ENCODE measurements at places on chromosomes 7 and 10. TPM values are rescaled to one million over a fixed set of nuclear protein-coding genes. Genes with fewer than 3 reads are reported as not detected.

- DNase-seq: no peak
Measured at GRCh38 chr7:80473751-80474150, 38.1 kb downstream of the GNAT3 start.

DNA sequence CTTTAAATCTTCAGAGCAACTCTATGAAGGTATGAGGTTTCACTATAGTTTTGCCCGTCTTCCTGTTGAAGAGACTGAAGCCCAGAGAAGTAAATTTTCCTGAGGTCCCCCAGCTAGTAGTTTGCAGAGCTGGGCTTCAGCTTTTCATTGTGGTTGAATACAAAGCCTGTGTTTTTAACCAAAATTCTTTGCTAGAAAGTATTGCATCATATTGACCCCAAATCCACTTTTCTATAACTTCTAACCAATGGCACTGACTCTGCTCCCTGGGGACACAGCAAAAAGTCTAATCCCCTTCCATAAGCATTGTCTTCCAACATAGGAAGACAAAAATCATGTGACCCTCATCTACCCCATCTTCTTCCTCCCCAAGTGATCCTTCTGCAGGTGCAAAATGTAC is 93.0 kb downstream of the KCNMA1 start:
- DNase-seq: no peak

DNA sequence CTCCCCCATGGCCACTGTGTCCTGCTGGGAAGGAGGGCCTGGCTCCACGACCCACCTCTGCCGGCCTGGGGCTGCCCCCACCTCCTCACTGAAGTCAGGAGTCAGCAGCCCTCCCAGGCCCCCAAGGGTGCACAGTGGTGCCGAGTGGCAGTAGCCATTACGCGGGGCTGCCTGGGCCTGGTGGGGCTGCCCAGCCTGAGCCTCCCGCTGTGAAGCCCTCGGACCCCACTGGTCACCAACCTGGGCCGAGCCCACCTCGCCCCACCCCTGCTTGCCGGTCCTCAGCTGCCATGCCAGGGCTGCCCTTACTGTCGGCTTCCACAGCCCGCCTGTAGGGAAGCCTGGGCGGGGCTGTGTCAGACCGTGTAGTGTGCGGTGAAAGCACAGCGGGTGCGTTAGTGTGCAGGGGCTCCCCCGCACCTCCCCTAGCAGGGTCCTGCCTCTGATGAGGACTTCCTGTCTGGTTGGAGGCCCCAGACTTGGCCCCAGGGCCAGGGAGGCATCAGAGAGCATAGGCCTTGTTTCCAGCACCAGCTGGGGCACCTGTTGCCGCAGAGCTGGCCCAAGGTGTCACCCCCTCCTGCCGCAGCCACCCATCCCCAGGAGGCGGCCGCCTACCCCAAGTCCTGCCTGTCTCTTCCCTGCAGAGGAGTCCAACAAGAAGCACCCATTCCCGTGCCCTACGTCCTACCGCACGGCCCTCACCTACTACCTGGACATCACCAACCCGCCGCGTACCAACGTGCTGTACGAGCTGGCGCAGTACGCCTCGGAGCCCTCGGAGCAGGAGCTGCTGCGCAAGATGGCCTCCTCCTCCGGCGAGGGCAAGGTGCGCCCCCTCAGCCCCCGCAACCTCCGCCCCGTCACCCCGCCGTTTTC is 10.0 kb downstream of the TMEM120A start:
- no peak for DNase-seq

DNA sequence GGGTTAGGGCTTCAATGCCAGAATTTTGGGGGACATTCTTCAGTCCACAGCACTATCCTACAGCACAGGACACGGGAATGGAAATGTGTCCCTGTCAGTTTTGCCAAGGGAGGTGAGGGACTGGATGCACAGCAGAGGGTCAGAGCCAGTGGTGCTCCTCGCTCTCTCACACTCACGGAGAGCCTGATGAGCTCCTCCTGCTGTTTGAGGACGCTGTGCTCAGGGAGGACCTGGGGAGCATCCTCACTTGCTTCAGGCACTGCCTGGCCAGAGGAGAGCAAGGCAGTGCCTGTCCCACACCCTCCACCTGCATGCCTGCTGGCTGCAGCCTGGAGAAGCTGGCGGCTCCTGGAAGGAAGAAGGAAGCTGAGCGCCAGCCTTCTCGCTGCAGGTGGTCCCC is 58.6 kb downstream of the RAMP3 start:
- no peak for DNase-seq

DNA sequence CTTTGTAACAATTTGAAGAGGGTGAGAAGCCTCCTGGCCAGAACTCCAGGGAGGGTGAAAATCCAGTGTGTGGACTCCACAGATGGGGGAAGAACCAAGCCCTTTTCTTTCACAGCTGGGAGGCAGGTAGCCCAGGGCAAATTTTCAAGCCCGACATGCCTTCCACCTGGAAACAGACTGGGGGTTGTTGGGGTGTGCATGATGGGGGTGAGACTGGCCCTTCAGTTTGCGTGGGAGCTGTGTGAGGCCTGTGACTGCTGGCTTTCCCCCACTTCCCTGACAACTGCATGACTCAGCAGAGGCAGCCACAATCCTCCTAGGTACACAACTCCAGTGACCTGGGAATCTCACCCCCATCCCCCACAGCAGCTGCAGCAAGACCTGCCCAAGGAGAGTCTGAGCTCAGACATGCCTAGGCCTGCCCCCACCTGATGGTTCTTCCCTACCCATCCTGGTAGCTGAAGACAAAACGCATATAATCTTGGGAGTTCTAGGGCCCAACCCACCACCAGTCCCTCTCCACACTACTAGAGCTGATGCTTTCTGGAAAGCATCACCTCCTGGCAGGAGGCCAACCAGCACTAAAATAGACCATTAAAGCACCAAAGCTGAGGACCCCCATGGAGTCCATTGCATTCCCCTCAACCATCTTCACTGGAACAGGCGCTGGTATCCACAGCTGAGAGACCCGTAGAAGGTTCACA is 445.4 kb downstream of the TFEC start:
- no peak for DNase-seq

DNA sequence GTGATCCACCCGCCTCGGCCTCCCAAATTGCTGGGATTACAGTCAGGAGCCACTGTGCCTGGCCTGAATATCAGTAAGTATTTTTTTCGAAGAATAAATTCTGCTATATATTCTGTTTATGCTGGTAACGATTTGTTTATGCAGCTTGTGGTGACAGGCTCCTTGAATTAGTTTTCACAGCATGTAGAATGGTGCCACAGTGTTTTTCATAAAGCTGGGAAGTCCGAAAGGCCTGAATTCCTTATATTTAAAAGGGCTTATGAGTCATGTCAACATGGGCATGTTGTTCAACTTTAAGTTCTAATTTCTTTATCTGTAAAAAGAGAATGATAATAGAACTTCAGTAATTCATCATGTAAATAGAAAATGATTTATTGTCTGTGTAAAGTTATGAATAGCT is 42.2 kb upstream of the WASL start:
- DNase-seq: no peak

DNA sequence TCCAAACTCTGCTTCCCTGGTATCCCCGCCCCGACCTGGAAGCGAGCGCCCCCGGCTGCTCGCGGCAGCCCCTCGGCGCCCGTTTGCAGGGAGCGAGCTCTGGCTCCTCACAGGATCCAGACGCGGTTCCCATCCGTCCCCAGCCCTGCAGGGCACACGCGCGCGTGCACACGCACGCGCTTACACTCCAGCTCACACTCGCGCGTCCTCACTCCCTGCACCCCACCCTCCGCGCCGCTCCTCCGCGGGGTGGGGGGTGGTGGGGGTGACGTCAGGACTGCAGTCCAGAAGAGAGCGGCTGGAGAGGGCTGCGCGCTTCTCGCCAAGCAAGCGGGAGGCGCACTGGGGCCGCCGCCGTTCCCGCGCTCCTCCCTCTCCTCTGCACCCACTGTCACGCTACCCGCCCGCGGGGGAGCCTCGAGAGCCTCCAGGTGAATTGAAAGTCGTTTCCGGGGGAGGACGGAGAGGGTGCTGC is 255.6 kb downstream of the OTUD1 start:
- no peak for DNase-seq

- DNase-seq: no peak
Measured at GRCh38 chr7:156733638-156734037, 93.1 kb downstream of the RNF32 start.

DNA sequence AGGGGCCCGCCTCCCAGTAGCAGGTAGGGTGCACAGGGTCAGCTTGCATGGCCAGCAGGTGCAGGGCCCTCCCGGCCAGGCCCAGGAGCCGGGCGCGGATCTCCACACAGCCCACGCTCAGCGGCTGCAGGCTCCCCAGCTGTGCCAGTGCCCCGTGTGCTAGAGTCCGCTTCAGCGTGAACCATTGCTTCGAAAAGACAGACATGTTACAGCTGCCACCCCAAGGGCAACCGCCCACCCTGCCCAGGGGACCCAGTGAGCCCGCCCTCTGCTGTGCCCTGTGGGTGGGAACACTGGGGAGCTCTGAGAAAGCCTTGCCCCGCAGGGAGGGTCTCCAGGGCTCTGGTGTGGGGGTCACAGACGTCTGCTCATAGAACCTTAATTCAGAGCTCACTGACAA is 64.3 kb upstream of the NKX6-2 start:
- no peak for DNase-seq

- DNase-seq: no peak
Measured at GRCh38 chr10:60235001-60235400, 154.7 kb downstream of the ANK3 start.

DNA sequence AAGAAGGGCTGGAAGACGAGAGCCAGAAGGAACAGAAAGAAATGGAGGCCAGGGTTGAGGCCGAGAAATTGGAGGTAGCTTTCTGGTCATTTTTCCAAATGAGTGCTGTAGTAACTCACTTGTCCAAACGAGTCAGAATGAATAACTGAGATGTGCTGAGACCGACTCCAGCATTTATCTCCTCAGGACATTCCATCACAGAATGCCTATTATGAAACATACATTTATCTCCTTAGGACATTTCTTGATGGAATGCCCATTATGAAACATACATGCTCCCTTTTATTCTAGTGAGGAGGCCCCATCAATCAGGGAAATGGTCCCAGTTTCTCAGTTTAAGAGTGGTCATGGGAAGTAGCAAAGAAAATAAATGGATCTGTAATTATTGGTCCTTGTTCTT is 16.5 kb downstream of the AVL9 start:
- DNase-seq: no peak

DNA sequence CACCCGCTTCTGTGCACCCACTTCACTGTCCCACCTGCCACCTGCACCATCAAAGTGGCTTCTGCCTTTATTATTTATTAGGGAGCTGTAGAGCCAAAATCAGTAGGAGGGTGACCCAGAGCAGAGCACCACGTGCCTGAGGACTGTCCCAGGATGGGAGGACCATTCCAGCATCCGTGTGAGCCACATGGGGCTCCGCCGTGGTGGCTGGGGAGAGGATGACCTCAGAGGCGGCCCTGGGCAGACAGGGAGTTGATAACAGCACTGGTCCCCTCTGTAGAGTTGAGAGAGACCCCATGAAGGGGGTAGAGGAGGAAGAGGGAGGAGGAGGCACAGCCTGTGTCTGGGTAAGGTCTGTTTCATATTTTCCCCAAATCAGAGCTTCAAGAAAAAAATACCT is 8.7 kb upstream of the DPYSL4 start:
- no peak for DNase-seq

GRCh38 chr10:93096901-93097300 is 23.2 kb downstream of the CYP26A1 start:
- DNase-seq: no peak

DNA sequence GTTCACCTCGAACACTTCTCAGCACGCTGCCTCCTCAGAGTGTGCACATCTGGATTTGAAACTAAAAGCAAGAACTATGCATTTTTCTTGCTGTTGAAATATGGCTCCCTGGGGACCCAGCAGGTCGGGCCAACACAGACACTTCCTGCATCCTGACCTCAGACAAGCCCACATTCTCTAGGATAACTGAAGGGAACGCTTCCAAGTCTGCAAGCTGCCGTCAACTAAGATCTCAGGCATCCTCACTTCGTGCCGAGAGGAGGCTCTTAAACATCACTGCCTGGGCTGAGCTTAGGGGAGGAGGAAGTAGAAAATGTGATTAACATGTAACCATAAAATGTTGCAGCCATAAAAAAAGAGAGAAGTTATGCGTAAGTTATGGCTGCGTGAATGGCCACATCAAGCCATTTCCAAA is 65.5 kb downstream of the PYROXD2 start:
- peak; percentile 48 for DNase-seq

DNA sequence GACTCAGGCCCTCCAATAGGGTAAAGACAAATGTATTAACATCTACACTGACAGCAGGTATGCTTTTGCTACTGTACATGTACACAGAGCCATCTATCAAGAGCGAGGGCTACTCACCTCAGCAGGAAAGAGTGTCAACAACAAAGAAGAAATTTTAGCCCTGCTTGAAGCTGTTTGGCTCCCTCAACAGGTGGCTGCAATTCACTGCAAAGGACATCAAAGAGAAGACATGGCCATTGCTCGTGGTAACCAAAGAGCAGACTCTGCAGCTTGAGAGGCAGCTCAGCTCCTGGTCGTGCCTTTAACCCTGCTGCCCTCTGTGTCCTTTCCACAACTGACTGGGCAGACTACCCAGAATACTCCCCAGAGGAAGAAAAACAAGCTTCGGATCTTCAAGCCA is 5.1 kb downstream of the AKR1B15 start:
- no peak for DNase-seq

GRCh38 chr10:5776881-5777197 is 36.4 kb downstream of the GDI2 start:
- no peak for DNase-seq

GRCh38 chr7:137951700-137952425 is 50.0 kb downstream of the CREB3L2 start:
- no peak for DNase-seq

- no peak for DNase-seq
Measured at GRCh38 chr7:1695800-1696454, 25.9 kb downstream of the ELFN1 start.

- no peak for DNase-seq
Measured at GRCh38 chr7:124773339-124773738, 7.7 kb upstream of the GPR37 start.

DNA sequence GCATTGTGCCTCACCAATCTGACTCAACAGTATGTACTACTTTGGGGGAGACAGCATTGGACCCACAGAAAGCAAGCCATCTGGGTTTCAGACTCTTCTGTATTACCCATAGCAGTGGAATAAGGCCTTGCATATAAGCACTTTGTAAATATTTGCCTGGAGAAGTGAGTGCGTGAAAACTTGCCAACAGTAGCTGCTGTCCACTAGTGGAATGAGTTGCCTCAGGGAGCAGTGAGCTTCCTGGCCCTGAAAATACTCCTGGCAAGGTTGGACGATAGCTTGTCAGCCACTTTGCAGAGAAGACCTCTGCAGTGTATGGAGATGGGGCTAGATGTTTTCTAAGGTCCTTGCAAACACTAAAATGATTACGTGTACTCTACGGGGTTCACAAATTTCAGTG is 21.6 kb downstream of the GARS1 start:
- DNase-seq: no peak

GATA3 gene
- 1.5 TPM for total RNA-seq

GRID2IP gene
- 0.86 TPM for total RNA-seq

SPDYE16 gene
- not detected for total RNA-seq

COL1A2 gene
- total RNA-seq: 478 TPM

SFTPA2 gene
- total RNA-seq: 7.9 TPM

PRTFDC1 gene
- total RNA-seq: 12.0 TPM

KIFBP gene
- total RNA-seq: 27.7 TPM

FKBP6 gene
- total RNA-seq: not detected

ATOH7 gene
- not detected for total RNA-seq

SGCE gene
- 42.6 TPM for total RNA-seq

IKZF1 gene
- total RNA-seq: 17.4 TPM

CASP7 gene
- total RNA-seq: 26.2 TPM

TRPV5 gene
- total RNA-seq: not detected

CCNY gene
- total RNA-seq: 69.3 TPM

UCMA gene
- total RNA-seq: not detected

Data from mucosa of gallbladder (tissue), 1 donor.